ENCODE measurements at places on chromosomes 13 and 19.

GRCh38 chr13:24145674-24146073 lies 14.8 kb upstream of the SPATA13 start:
- no peak for DNase-seq
- no peaks in the 10 kb centered on the region for H3K36me3 ChIP-seq
- no peak overlapping the region for H3K27ac ChIP-seq

- H3K27me3 ChIP-seq = peaks cover 6% of the 10 kb centered on the region
- H3K4me3 ChIP-seq = no peak overlapping the region
- H3K27ac ChIP-seq = no peak overlapping the region
Observed at GRCh38 chr19:51497666-51498065, 3.9 kb downstream of the SIGLEC12 start.

DNA sequence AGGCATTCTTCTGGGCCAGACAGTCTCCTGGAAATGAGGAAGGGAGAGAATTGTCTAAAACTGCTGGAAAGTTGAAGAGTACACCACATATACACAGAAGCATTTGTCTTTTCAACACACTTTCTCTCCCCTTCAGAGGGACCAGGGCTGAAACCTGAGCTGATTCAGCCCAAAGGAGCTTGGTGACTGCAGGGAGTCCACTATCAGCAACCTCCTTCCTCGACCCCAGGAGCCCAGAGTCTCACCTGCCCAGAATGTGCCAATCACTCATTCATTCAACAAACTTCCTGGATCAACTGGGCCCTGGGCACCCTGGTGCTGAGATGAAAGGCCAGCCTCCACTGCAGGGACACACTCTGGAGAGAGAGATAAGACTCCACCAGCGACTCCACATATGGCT lies 128.9 kb upstream of the VSTM2B start:
- H3K27ac ChIP-seq = no peak overlapping the region
- no peaks in the 10 kb centered on the region for H3K27me3 ChIP-seq
- no peak for DNase-seq

DNA sequence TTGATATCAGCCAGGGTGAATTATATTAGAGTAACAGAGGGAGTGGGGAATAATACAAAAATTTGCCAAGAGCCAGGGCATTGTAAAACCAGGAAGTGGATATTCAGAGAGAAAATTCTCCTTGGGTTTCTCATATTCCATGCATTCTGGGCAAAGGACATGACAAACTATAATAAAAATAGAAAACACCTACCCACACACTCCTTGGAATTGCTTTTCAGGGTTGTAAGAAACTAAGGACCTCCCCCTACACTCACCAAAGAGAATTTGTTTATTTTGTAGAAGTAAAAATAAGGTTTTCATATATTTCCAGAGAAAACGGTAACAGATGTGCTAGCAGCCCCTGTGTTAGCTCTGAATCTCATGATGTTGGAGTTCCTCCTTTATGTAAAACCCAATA lies 649.6 kb downstream of the SLITRK1 start:
- no peak for DNase-seq
- H3K4me1 ChIP-seq = no peaks in the 10 kb centered on the region
- no peaks in the 10 kb centered on the region for H3K36me3 ChIP-seq
- H3K27me3 ChIP-seq = no peaks in the 10 kb centered on the region
- no peak overlapping the region for H3K27ac ChIP-seq
- no peak overlapping the region for H3K4me3 ChIP-seq

DNA sequence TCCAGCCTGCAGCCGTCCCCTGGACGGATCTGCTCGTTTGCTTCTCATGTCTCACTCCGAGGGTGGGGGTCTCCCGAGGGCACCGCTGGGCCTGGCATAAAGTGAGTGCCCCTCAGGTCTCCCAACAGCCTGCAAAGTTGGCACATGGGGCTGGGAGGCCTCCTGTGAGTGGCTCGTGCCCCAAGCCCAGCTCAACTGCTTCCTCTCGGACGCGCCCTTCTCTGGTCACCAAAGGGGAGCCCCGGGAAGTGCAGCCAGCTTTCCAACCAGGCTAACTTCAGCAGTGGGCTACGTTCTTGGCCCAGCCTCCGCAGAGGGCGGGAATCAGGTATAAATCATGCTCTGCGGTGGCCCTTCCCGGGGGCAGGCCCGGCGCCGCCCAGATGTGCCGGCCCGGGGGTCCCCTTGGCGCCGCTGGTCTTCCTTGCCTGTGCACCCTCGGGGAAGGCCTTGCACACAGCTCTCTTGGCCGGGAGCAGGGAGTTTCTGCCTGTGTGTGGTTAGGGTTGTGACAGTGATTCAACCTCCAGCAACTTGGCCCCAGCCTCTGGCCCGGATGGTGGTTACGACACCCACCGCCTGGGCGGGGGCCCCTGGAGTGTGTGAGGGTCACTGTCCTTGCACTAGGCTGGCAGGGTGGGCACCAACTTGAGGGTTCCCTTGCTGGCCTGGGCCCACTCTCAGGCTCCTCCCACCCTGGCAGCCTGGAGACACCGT lies 20.7 kb downstream of the CEBPG start:
- H3K36me3 ChIP-seq = no peaks in the 10 kb centered on the region
- no peak overlapping the region for H3K4me3 ChIP-seq
- H3K4me1 ChIP-seq = peaks cover 72% of the 10 kb centered on the region

DNA sequence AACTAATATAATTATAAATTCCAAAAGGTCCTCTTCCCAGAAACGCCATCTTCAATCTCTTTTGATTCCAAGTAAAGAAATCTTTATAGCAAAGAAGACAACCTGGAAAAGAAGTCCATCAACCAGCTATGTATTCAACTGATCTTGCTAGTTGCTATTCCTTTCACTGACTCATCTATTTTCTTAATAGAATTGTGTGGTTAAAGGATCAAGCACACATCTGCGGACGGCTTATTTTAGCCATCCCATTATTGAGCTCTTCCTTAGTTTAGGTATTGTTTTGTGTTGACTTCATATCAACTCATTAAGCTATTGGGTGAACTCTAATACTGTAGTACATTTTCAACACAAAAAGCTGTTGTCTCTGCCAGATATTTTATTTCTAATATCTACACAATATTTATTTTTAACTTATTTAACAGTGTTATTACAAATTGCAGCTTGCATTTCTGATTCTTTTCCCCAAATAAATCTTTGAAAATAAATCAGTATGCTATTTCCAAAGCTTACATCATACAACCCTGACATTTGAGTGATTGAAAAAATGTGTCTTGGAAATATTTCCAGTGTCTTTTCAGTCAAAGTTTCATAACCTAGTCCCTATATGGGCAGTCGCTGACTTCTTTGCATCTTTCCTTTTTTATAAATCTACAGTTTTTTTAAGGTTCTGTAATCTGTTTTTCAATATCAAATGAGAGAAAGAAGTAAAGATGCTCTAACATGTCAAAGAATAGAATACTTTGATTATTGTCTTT lies 158.8 kb upstream of the SPRY2 start:
- DNase-seq = no peak
- no peaks in the 10 kb centered on the region for H3K27me3 ChIP-seq
- no peak overlapping the region for H3K4me3 ChIP-seq

DNA sequence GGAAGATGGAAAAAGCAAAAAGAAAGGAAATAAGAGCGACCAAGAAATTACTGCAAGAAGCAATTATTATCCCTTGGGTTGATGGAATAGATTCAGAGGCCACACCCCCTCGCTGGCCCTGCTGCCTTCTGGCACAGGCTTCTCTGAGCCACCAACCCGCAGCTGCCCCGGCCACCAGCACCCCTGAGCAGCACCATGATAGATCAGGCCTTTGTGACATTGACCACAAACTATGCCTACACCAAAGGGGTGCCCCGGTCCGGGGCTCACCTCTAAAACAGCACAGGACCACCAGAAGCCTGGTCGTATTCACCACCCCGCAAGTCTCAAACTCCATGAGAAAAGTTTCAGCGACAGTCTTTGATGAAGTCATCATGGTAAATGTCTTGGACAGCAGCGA lies 1059.3 kb downstream of the SLITRK1 start:
- no peak overlapping the region for H3K27ac ChIP-seq
- H3K4me1 ChIP-seq = no peaks in the 10 kb centered on the region
- no peaks in the 10 kb centered on the region for H3K27me3 ChIP-seq
- H3K4me3 ChIP-seq = no peak overlapping the region
- DNase-seq = no peak

DNA sequence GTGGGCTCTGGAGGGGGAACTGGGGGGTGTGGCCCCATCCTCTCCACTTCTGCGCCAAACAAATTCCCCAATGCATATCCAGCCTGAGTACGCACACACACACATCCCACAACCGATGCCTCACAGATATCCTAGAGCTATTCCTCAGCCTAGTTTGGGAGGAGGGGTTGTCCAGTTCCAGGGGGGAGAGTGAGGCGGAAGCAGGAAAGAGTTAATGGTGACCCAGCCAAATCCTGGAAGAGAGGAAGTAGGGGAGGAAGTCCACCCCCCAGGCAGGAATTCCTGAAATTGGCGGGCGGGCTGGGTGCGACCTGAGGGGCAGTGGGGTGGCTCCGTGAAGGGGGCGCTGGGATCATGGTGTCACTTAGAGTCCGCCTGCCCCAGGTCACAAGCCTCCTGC lies 897 bp downstream of the GPR4 start:
- no peaks in the 10 kb centered on the region for H3K36me3 ChIP-seq
- no peak for DNase-seq
- H3K27me3 ChIP-seq = peaks cover 70% of the 10 kb centered on the region
- peaks cover 45% of the 10 kb centered on the region for H3K4me1 ChIP-seq

DNA sequence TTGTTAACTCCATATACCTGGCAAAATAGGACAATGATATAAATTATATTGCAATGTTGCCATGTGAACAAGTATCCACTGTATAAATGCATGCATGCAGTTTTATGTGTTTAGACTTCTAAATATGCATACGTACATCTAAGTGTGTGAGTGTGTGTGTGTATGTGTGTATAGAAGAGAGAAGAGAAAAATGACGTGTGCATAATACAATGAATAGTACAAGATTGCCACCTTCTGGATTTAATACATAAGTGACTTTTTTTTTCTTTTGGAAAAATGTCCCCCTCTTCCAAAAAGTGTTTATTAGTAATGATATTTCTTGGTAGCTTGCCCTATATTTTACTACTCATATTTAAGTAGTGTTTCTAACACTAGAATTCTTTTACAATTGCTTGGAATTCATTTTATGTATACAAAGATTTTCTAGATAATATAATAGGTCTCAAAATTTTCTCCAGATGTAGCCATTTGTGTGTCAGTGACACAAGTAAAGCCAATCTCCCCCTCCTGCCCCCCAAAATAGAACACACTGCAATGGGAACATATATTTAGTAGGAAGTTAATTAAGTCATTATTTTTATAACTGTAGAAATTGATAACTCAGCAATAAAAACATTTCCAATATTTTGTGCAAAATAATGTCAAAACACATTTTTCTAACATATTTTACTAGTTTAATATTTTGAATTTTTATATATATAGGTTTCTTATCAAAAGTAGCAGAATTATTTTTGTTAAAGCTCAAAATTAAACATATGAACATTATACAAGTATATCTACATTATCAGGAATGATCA lies 783.3 kb upstream of the ATXN8OS start:
- no peaks in the 10 kb centered on the region for H3K27me3 ChIP-seq
- H3K4me1 ChIP-seq = no peaks in the 10 kb centered on the region
- no peak for DNase-seq
- H3K4me3 ChIP-seq = no peak overlapping the region
- H3K36me3 ChIP-seq = no peaks in the 10 kb centered on the region
- no peak overlapping the region for H3K27ac ChIP-seq

DNA sequence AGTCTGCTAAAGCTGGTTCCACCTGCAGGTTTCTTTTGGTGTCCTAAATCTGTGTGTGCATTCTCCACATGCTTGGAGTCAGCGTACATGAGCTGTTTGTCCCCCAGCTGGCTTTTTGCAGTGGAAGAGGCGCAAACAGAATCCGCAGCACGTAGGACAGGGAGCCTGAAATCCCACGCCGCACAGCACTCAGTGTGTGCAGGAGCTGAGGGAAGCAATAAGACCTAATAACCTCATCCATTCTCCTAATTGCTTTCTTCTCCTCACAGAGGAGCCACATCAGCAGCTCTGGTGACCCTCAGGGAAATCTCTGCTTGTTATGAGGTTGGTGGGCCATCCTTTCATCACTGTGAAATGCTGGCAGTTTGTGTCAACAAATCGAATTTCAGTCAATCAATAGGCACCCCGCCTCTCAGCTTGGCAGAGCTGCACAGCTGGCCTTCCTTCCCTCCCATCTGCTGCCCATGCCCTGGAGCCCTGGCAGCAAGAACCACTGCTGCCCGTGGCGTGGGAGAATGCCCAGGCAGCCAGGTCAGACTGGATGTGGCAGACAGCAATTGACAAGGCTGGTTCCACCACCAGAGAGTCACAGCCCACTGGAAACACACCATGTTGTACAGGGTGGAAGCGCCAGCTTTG lies 136.7 kb downstream of the ZDHHC20 start:
- H3K4me1 ChIP-seq = peaks cover 9% of the 10 kb centered on the region
- no peaks in the 10 kb centered on the region for H3K27me3 ChIP-seq
- no peak overlapping the region for H3K4me3 ChIP-seq
- DNase-seq = no peak

DNA sequence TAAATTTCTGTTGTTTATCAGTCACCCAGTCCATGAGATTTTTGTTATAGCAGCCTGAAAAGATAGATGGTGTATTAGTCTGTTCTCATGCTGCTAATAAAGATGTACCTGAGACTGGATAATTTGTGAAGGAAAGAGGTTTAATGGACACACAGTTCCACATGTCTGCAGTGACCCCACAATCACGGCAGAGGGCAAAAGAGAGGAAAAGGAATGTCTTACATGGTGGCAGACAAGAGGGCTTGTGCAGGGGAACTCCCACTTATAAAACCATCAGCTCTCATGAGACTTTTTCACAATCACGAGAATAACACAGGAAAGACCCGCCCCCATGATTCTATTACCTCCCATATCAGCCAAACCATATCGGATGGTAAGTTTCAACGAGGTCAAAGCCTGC lies 309.2 kb downstream of the LIG4 start:
- no peaks in the 10 kb centered on the region for H3K36me3 ChIP-seq
- no peak for DNase-seq
- no peak overlapping the region for H3K27ac ChIP-seq
- no peaks in the 10 kb centered on the region for H3K27me3 ChIP-seq
- no peaks in the 10 kb centered on the region for H3K4me1 ChIP-seq

- no peaks in the 10 kb centered on the region for H3K36me3 ChIP-seq
- H3K27me3 ChIP-seq = no peaks in the 10 kb centered on the region
- H3K27ac ChIP-seq = no peak overlapping the region
- no peak for DNase-seq
Observed at GRCh38 chr13:26021956-26022355, 29.9 kb downstream of the SHISA2 start.
